ENCODE measurements at places on chromosomes 4 and X.

GRCh38 chr4:141702472-141703182, 66.2 kb downstream of the IL15 start:
- DNase-seq = no peak

DNA sequence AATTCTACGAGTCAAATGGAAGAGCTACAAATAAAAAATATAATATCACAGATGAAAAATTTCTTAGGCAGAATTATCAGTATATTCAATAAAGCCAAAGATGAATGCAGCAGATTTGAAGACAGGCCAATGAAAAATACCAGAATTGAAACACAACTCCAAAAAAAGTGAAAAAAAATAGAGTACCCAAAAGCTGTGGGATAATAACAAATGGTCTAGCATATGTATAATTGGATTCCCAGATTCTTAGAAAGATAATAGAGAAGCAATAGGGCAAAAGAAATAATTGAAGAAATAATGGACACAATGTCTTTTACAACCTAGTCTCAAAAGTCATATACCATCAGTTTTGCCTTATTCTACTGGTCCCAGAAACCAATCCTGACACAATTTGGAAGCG, 4.4 kb downstream of the ANAPC10 start:
- no peak for DNase-seq

- DNase-seq = no peak
Measured at GRCh38 chr4:186657764-186658163, 65.9 kb downstream of the FAT1 start.

GRCh38 chr4:109846395-109847098, 1.4 kb upstream of the LRIT3 start:
- no peak for DNase-seq

GRCh38 chr4:126541820-126542219, 1090.9 kb upstream of the INTU start:
- no peak for DNase-seq

DNA sequence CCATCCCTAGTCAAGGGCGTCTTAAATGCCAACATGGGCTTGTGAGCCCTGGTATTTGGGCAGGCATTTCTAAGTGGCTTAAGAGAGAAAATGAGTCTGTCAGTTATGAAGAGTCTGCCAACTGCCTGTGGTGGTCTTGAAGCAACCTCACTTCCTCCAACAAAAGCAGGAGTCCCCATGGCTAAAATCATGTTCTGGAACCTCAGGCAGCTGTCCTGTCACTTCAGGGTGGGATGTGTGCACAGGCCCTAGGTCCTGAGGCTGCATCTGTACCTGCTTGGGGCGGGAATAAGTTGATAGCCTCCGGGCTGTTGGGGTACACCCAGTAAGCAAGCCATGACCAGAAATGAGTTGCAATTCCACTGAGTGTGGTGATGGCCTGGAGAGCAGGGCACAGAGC, 115.0 kb upstream of the SCML1 start:
- no peak for DNase-seq

GRCh38 chr4:30536231-30536630, 183.9 kb upstream of the PCDH7 start:
- DNase-seq = no peak

DNA sequence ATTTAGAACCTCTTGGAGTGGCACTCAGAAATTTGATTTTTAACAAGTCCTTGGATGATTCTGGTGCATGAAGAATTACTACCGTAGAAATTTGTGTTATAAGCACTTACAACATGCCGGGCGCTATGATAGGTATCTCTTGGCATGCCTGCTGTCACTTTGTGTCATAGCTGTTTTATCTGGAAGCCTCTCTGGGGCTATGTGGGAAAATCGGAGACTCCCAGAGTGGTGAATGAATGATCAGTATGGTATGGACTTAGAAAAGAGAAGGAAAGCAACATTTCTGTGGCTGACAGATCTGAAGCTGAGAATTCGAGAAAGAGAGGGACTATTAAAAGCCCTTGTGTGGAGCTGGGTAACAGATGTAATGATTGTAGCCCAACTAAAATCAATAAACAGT, 177.4 kb upstream of the MAMLD1 start:
- no peak for DNase-seq

DNA sequence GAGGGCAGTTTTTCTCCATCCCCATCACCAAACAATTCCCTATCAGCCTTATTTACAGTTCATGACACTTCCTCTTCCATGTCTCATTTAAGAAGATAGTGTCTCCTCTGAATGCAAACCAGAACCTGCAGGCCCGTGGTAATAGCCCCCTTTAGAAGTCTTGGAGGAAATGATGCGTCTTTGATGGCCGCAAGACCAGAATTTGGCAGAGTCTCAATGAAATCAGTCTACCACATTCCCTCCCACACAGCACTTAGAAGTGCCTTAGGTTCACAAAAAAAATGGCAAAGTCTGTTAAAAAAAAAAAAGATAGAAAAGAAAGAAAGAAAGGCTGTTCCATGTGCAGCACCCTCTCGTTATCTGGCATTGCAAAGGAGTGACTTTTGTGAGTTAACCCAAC, 2.1 kb upstream of the KDR start:
- no peak for DNase-seq

DNA sequence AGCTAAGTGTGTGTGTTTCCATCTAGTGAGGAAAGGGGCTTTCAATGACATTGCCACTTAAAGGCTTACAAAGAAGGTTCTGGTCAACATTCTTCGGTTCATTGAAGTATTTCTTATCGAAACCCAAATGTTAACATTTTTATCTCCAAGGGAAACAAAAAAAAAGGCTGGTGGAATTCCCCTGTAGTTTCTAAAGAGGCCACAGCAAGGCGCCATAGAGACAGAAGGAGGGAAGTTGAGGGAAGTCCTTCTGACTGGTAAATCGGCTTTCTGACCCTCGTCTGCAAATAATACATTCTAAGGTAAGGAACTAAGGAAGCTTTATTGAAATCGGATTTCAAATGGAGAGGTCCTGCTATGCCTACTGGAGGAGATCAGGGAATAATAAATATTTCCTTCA, 1.7 kb upstream of the ZFP42 start:
- DNase-seq = no peak

DNA sequence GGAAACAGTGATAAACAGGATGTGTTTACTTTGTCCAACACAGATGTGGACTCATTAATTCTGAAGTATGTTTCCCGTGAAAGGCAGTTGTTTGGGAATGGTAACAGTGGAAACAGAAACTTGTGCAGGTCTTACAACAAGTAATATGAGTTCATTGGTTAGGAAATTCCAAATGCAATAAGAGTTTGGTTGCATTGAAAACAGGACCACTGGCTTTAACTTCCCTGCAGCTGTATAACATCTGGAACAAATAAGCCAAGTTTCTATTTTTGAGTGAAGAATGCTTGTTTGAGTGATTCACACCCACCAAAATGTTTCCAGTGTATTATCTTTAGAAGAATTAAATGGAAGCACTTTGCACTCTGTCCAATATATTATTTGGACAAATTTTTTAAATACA, 82.4 kb upstream of the BMP3 start:
- DNase-seq = no peak

GRCh38 chr4:57719456-57719855, 609.3 kb upstream of the IGFBP7 start:
- no peak for DNase-seq

DNA sequence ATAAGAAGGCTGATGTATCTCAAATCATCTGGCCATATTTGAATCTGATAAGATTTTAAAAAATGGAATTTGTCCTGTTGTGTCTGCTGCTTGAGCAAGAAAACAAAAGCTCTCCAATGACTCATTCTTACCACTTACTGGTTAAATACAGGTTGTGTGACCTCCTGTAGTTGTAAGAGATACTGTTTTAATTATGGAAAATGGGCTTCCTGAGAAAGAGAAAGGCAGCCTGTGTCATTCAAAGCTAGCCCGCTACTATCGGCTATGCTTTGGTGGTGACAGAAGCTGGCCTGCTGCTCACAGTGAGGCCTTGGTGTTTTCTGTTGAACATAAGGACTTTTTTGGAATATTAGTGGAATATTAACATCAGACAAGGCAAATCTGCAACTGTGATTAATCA, 1722.1 kb upstream of the PCDH10 start:
- DNase-seq = no peak

DNA sequence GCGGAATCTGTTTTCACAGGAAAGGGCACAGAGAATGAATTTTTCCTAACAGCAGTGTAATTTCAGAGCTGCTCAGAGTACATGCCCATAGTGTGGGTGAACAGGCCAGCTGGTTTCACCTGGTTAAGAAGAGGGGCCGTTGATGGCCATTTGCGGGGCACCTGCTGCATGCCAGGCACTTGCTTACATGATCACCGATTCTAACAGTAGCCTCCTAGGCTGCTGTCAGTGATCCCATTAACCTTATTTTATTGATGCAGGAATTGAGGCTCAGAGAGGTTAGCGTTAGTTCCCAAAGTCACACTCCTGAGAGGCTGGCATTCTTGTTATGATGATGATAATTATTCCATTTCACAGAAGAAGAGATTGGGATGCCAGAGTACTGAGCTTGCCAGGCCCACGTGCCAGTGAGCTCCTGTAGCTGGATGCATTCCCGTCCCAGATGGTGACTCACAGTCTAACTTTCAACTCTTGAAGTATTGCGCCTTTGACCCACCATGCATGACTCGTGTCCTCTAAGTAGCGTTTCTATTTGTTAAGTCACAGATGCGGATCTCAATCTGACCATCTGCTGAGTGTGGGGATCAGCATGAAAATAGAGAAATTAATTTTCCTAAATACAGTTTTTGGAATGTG, 76.5 kb downstream of the PSAPL1 start:
- no peak for DNase-seq

Data from activated gamma-delta T cell (primary cell).